ENCODE measurements at places on chromosomes 13 and 19.

DNA sequence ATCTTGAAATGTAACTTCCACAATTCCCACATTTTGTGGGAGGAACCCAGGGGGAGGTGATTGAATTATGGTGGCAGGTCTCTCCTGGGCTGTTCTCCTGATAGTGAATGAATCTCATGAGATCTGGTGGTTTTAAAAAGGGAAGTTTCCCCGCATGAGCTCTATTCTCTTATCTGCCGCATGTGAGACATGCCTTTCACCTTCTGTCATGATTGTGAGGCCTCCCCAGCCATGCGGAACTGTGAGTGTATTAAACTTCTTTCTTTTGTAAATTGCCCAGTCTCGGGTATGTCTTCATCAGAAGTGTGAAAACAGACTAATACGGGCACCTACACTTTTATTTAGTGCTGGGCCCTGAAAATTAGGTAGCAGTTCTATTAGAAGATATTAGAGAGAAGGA lies 45.8 kb downstream of the TNFSF13B start:
- no peak for DNase-seq

DNA sequence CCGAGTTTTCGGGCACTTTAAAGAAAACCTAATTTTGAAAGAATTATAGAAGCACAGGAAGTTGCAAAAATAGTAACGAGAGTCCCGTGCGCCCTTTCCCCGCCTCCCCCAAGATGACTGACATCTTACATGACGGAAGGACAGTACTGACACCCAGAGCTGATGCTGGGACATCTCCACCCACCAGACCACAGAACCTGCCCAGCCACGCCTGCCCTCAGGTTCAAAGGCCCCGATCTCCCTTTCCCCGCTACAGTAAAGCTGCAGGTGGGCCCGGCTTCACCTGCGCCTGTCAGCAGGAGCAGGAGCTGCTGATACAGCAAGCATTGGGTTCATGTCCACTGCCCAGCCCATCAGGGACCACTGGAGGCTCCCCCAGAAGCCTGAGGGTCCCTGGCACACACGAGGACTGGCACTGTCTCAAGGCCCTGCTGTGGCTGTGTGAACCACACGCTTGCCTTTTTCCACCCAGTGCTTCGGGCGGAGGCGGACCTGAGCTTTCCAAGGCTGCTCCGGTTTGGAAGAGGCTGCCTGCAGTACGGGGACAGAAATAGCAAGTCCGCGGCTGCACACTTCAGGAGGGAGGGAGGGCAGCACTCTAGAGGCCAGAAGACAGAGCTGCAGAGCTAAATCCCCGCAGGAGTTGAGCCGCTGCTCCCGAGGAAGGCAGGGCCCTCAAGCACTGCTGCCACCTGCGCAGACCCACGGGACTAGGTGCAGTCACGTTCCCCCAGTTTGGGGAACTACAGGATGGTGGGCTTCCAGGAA lies 8.7 kb downstream of the MAP2K2 start:
- peak; percentile 41 for DNase-seq

DNA sequence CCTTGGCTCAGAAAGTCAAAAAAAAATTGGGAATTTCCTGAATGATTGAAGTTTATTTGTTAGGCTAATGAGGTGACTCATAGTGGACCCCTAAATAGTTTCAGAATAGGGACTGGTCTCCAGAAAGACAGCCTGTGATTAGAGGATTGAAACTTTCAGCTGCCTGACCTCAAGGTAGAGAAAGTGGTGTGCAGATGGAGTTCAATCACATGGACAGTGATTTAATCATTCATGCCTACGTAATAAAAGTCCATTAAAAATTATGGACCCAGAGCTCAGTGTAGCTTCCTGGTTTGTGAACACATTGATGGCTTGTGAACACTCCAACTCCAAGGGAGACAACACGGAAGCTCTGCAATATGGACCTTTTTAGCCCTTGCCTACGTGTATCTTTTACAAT lies 533.2 kb upstream of the PCDH9 start:
- DNase-seq, result no peak

DNA sequence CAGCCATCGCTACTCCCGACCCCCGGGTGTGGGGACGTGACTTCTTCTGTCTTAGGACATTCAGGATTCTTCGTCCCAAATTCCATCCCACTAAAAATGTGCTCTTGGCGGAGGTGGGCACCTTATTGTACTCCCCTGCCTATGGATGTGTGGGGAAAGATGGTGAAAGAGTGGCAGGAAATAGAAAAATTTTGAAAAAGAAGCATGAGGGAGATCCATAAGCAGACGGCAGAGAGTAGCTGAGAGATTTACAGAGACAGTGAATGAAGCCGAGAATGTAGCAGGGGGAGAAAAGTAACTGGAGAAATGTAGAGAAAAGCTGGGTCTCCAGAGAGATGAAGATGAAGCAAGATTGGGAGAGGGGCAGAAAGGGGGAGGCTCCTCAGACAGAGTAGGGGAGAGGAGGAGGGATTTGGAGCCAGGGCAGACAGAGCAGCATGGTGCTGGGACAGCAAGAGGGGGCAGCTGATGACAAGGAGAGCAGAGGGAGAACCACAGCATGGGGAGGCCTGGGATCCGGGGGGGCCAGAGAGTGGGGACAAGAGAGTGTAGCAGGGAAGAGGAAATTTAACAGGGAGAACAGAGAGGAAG lies 843 bp downstream of the ZNF610 start:
- no peak for DNase-seq

GRCh38 chr13:71477735-71478134 lies 389.3 kb downstream of the DACH1 start:
- DNase-seq, result no peak

GRCh38 chr13:85538957-85539356 lies 260.3 kb downstream of the SLITRK6 start:
- DNase-seq, result no peak

GRCh38 chr19:5054551-5055456 lies 85.9 kb downstream of the KDM4B start:
- DNase-seq, result no peak

DNA sequence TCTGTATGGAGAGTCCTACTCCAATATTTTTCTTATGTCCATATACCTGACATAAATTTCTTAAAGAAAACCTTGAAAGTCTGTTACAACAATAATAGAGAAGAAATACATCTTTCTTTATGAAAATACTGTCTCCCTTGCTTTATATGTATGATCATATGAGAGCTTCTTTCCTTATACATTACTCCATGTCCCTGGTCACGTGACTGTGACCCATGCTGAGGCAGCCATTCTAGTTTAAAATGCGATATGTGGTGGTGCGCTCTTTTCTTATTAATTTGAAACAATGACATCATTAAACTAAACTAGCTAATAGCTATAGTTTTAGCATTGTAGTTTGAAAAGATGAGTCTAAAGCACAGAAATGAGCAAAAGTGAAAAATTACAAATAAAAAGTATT lies 1120.3 kb upstream of the PRR20A start:
- DNase-seq, result no peak

GRCh38 chr13:47661076-47661475 lies 340.0 kb downstream of the SUCLA2 start:
- DNase-seq, result no peak

DNA sequence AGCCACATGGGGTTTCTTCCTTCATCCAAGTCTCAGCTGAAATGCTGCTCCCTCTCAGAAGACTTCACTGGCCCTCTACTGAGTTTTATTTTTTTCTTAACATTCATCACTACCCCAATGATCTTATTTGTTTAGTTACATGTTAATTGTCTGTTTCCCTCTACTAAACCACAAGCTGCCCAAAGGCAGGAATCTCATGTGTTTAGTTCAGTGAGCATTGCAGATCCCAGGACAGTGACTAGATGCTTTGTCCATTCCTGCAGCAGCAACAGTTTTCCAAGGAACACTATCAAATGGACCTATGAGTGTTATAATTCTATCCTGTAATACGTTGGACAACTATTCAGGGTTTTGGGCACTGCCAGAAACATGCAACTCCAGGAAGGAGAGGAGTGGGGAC lies 93.1 kb downstream of the RNASEH2B start:
- no peak for DNase-seq

- DNase-seq, result no peak
Measured at GRCh38 chr13:46546084-46546768, 6.7 kb upstream of the LRCH1 start.

Data from activated gamma-delta T cell treated with anti-CD3 and anti-CD28 coated beads, Interleukin-2, amount 50 U/mL, for 16 hours (primary cell).